Retinal pigment epithelial cell (primary cell): ENCODE measurements at places on chromosomes 2 and 18.

DNA sequence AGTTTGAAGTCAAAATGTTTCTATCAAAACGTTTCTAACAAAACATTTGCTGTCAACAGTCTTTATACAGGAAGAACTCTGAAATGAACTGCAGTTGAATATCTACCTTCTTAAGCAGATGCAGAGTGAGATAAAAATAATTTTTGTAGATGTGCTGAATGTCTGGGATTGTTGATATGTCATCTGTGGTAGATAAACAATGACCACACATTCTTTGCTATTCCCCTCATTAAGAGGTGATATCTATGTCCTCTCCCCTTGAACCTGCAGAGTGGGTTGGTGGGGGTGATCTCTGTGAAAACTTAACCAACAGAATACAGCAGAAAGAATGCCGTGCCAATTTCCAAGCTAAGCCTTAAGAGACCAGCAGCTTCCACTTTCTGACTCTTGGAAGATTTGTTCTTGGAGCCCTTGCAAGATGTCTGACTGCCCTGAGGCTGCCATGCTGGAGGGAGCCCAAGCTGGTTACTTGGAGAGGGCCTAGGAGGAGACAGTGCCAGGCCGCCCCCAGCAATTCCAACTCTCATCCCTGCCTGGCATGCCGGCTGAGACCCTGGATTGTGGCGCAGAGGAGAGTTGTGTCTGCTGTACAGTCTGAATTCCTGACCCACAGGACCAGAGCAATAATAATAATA, 80.8 kb downstream of the COLEC12 start:
- no peak for DNase-seq

DNA sequence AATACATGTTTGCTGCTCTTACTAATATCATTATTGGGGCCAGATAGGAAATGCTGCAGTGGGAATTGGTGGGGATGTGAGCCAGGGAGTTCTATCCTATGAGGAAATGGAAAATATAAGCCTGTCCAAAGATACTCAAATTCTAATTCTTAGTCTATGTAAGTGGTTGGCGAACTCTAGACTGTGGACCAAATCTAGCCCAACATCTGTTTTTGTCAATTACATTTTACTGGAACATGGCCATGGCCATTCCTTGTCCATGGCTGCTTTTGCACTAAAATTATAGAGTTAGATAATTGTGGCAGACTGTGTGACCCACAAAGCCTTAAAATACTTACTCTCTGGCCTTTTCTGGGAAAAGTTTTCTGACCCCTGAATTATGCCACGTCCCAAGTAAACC, 113.3 kb downstream of the MGAT5 start:
- DNase-seq, result no peak

DNA sequence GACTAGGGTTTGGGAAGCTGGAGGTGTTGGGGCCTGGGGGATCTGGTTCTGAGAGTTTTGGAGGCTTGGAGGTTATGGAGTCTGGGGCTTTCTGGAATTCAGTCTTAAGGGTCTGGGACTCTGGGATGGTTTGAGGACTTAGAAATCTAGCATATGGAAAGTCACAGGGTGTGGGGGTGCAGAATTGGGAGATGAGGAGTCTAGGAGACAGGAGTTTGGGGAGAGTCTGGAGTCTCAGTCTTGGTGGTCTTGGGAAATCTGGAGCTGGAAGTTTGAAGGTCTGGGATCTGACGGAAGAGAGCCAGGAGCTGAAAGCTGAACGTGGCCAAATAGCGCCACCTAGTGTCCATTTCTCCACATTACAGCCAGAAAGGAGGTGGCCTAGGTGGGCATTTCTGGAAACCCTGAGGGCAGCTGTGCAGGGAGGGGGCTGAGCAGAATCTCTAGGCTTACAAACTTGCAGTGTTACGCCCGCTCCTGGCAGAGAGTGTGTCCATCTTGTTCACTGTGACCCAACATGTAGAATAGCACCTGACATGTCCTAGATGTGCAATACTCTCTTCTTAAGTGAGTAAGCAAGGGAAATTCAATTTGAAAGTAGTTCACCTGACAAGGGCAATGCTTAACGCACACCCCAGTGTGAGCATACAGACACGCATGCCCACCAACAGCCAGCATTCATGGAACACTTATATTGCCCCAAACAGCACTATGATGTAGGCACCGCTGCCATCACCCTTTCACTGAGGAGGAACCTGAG, 204.8 kb downstream of the TFCP2L1 start:
- no peak for DNase-seq

- no peak for DNase-seq
Measured at GRCh38 chr18:25639596-25639995, 287.6 kb upstream of the ZNF521 start.

DNA sequence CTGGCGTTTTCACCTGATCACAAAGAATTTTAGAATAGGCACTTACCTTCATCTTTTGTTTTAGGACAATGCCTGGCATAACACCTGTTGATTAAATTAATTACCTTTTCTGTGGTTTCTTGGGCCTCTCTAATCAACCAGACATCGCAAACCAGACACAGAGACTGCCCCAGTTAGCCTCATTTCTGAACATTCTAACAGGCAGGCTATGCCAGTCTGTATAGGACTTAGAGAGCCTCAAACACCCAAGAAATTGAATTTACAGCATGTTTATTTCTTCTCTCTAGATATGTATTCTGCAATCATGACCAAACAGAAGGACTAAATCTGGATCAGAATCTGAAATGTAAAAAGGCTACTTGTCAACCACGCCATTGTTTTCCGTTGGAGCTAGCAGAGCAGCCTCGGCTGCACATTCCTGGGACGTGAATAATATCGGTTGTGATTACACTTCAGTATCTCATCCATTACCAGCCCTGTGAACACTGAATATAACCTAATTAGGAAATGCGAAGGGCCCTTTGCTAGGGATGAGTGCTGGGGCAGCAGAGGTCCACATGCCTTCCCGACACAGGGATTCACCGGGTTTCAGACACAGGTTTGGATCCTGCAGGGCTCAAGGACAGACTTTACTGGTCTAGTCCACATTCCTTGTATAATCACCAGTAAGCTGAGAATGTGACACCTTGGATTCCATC, 17.5 kb upstream of the CDC42EP3 start:
- DNase-seq, result peak; percentile 87

- DNase-seq, result no peak
Measured at GRCh38 chr2:170017860-170018532, 160.0 kb upstream of the MYO3B start.

GRCh38 chr2:48045613-48046012, 139.3 kb upstream of the FBXO11 start:
- no peak for DNase-seq

DNA sequence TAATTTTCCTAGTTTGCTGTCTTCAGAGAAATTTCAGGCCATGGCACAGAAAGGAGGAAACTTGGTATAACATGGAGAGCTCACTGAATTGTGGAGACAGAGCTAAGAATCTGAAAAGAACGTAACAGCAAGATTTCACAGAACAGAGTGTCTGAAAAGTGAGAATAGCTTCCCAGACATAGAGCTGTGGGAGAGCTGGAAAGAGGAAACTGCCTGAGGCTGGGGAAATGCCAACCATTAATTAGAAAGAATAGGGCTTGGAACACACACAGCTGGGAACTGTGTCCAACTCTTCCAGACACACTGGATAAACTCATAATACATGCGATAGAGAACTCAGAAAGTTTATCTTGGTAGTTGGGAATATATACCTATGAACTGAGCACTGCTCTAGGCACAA, 51.6 kb upstream of the KYNU start:
- no peak for DNase-seq

DNA sequence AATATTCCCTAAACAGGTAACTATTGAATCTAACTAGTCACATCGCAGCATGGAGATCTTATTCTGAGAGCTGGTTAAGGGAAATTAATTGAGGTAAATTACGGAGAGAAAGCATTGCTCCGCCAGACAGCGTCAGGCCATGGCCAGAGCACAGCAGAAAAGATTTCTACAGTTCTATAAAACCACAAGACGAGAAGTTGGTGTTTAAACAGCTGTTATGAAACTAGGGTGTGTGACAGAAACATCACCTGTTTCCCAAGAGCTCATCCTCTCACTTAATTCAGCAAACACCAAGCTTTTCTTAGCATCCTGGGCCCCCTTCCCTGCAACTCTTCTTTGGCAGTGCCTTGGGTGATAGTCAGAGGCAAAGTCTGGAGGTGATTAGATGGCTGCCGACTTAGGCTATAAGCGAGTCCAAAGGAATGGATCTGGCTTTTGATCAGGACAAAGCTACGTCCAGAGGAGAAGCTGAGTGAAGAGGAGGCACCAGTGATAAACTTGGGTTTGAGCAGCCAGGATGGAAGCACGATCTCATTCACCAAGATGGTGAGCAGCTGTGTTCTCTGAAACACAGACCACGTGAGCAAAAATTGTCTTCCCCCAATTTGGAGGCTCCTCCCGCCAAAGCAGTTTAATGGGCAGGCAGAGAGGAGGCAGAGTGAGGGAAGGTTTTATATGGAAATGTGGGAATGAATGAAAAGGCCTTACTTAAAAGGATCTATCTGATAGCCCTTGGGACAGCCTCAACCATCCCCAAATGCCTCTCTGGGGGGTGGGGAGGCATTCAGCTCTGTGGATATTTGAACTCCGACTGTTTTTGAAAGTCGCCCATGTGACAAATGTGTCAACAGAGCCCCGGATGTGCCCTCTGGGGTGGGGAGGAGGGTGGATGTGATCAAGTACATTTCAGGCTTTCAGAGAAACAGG, 57.8 kb downstream of the PKDCC start:
- DNase-seq, result no peak

- no peak for DNase-seq
Measured at GRCh38 chr2:29314816-29315571, 199.8 kb downstream of the CLIP4 start.

DNA sequence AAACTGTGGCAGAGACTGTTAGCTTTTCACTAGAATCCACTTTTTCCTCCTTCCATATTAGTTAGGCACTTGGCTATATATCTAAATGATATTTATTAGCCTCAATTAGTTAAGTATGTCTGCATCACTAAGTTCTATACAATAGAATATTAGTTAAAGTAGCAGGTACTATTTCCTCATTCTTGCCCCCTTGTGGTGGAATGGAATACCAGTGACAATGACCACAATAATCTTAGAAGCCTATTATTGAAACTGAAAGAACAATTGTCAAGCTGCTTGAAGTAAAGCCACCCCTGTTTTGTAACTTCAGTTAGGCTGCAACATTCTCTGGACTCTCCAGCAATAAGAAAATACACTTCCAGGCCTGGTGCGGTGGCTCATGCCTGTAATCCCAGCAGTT, 476.3 kb upstream of the VWC2L start:
- DNase-seq, result no peak

DNA sequence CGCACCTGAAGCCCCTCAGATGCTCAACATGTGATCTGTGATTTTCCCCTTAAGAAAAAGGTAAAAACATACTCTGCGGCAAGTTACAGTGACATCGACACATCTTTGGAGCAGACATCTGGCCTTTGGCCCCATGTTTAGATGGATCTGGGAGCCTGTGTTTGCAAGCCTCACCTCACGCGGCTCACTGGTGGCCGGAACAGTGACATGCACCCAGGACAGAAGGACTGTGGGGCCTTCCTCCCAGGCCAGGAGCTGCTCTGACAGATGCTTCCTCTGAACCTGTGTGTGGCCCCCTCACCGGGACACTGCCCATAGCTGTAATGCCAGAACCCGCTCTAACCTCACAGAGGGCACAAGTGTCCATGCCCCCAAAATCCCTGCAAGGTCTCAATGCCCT, 13.1 kb downstream of the PASK start:
- DNase-seq, result no peak

GRCh38 chr2:238638982-238639628, 208.8 kb upstream of the TWIST2 start:
- no peak for DNase-seq

GRCh38 chr18:57585855-57586250, 649 bp downstream of the FECH start:
- DNase-seq, result no peak

- DNase-seq, result no peak
Measured at GRCh38 chr2:130389358-130389757, 33.5 kb downstream of the PTPN18 start.

DNA sequence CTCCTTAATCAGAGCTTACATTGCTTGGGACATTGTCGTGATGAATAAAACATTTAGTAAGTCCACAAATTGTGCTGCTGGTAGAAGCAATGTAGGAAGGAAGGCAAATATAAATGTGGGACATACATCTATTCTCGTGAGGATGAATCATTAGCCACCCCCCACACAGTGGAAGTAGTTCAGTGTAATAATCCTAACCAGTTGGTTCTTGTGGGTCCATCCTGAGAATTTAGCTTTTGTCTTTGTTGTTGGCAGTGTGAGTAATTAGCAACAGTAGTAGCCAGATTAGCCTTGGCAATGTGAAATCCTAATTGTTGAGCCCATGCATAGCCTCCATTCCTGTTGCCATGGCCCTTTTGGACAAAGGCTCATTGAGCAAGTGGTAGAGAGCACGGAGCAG, 532.1 kb downstream of the FBXO15 start:
- DNase-seq, result peak; percentile 48

DNA sequence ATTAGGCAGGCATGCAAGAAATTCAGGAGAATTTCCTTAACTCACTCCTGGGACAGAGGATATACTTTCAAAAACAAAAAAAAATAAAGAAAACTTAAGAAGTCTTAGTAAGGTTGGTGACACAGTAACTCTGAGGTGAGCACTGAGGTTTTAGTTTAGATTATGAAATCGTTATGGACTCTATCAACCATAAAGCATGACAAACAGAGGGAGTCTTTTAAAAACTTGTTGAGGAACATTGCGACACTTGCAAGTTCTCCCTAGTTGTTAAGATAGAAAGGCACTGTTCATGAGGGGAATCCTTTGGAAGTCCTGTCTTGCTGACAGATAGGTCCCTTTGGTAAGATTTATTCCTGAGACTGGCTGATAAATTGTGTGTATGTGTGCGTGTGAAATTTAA, 194.3 kb upstream of the ERBB4 start:
- no peak for DNase-seq

DNA sequence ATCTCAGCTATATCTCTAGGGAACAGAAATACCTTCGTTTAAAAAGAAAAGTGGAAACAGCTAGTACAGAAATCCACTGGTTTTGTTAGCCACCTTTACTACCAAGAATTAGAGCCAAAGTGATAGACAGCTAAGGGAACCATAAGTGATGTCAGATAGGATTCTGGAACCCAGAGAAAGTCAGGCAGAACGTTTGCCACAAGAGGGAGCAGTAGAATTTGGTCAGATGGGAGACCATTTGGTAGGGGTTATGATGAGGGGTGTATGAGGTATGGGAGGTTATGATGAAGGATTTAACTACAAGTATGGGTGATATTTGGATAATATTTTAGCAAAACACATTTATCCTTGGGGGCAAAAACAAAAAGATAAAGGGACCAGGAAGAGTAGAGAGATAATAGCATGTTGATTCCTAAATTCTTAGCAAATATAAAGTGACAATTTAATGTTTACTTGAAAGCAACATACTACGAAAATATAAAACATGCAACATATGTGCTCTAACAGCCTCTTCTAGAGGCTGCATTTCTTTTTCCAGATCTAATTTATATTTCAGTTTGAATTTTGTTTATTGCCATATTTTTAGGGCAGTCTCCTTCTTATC, 3.3 kb downstream of the SLC8A1 start:
- no peak for DNase-seq

GRCh38 chr2:110678457-110679336, 834 bp upstream of the BUB1 start:
- DNase-seq, result no peak
